ENCODE measurements at places on chromosomes 12 and 14. TPM values are rescaled to one million over a fixed set of nuclear protein-coding genes. Genes with fewer than 3 reads are reported as not detected.

The REP15 gene
- 8.2 TPM for total RNA-seq

The CLEC4A gene
- total RNA-seq = 1.2 TPM

The OR6C2 gene
- not detected for total RNA-seq

GRCh38 chr12:82651489-82651888, 35.2 kb upstream of the TMTC2 start:
- DNase-seq = no peak

GRCh38 chr12:110453569-110454296, 3.6 kb upstream of the ARPC3 start:
- DNase-seq = no peak

GRCh38 chr14:50865391-50866076, 6.3 kb upstream of the ABHD12B start:
- DNase-seq = no peak

GRCh38 chr12:89325495-89325894, 26.8 kb downstream of the DUSP6 start:
- no peak for DNase-seq

GRCh38 chr14:102731871-102732800, 45.1 kb upstream of the TRAF3 start:
- DNase-seq = no peak

DNA sequence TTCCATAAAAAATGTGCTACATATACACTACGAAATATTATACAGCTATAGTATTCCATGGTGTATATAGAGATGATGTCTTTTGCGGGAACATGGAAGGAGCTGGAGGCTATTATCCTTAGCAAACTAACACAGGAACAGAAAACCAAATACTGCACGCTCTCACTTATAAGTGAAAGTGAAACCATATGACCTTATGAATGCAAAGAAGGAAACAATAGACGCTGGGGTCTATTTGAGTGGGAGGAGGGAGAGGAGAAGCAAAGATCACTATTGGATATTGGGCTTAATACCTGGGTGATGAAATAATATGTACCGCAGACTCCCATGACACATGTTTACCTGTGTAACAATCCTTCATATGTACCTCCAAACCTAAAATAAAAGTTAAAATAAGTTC, 142.8 kb downstream of the LRFN5 start:
- DNase-seq = no peak
